Psoas muscle (tissue), 8 donors: ENCODE measurements at places on chromosomes 7 and 10.

GRCh38 chr7:38051786-38052185, 126.3 kb upstream of the STARD3NL start:
- H3K27ac ChIP-seq, result no peak overlapping the region
- H3K4me3 ChIP-seq, result no peak overlapping the region
- no peaks in the 10 kb centered on the region for H3K27me3 ChIP-seq
- H3K36me3 ChIP-seq, result no peaks in the 10 kb centered on the region

GRCh38 chr10:69418052-69418752, 1.5 kb upstream of the TACR2 start:
- peaks cover 11% of the 10 kb centered on the region for H3K4me1 ChIP-seq
- no peak overlapping the region for H3K4me3 ChIP-seq
- no peak overlapping the region for H3K27ac ChIP-seq
- DNase-seq, result peak; percentile 14

- no peak overlapping the region for H3K27ac ChIP-seq
- no peak overlapping the region for H3K4me3 ChIP-seq
- H3K36me3 ChIP-seq, result no peaks in the 10 kb centered on the region
- H3K27me3 ChIP-seq, result peaks cover 1% of the 10 kb centered on the region
Observed at GRCh38 chr7:12291870-12292269, 80.8 kb downstream of the TMEM106B start.

DNA sequence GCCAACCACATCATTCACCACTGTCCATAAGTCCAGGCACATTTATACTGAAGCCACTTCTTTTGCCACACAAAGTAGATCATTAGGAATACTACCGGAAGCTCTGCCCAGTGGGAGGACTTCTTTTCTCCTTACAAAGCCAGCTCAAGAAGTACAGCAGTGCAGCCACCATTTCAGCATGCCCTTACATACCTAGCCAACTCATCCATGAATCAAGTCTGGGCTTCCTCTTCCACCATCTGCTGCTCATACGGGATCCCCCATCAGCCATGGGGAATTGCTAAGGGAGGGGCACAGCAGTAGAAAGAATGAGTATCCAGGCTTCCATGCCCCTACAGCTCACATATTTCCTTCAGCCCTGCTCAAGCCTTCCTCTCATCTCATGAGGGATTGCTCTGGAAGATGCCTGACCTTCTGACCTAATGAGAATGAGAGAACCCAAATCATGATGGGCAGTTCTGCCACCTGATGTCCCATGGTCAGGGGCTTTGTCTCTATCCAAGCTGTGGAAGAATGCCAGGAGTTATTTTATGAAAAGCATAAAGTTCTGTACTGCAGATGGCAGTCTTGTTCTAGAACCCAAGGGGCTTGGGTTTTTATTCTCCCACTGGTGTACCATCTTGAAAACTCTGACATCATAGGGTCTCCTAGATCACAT, 39.5 kb downstream of the ACSM6 start:
- H3K4me1 ChIP-seq, result peaks cover 8% of the 10 kb centered on the region
- H3K4me3 ChIP-seq, result no peak overlapping the region
- DNase-seq, result no peak
- H3K27me3 ChIP-seq, result no peaks in the 10 kb centered on the region
- no peak overlapping the region for H3K27ac ChIP-seq

- no peak overlapping the region for H3K4me3 ChIP-seq
- H3K4me1 ChIP-seq, result no peaks in the 10 kb centered on the region
- no peak for DNase-seq
- no peak overlapping the region for H3K27ac ChIP-seq
- H3K36me3 ChIP-seq, result no peaks in the 10 kb centered on the region
Observed at GRCh38 chr7:156578978-156579430, 61.6 kb upstream of the RNF32 start.
